ENCODE measurements at places on chromosomes 16 and 17.

DNA sequence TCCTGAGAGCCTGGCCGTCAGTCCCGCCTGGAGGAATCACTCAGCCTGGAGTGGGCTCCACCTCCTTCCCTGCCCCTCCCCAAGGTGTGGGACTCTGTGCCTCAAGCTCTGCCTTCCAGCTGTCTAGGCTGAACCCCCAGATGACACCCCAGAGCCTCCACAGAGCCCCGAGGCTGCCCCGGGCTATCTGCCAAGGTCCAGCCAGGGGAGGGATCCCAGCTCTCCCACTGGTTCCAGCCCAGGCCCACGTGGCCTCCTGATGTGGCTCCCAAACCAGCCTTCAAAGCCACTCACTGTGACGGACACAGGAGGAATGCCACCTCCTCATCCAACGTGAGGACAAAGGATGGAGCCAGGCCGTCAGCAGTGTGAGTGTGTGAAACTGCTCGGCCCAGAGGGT is 45.6 kb upstream of the ENPP7 start:
- no peak for DNase-seq

- DNase-seq = no peak
Observed at GRCh38 chr17:63718988-63719387, 19.1 kb upstream of the LIMD2 start.

- no peak for DNase-seq
Observed at GRCh38 chr16:11296351-11296705, 15.2 kb upstream of the PRM1 start.

DNA sequence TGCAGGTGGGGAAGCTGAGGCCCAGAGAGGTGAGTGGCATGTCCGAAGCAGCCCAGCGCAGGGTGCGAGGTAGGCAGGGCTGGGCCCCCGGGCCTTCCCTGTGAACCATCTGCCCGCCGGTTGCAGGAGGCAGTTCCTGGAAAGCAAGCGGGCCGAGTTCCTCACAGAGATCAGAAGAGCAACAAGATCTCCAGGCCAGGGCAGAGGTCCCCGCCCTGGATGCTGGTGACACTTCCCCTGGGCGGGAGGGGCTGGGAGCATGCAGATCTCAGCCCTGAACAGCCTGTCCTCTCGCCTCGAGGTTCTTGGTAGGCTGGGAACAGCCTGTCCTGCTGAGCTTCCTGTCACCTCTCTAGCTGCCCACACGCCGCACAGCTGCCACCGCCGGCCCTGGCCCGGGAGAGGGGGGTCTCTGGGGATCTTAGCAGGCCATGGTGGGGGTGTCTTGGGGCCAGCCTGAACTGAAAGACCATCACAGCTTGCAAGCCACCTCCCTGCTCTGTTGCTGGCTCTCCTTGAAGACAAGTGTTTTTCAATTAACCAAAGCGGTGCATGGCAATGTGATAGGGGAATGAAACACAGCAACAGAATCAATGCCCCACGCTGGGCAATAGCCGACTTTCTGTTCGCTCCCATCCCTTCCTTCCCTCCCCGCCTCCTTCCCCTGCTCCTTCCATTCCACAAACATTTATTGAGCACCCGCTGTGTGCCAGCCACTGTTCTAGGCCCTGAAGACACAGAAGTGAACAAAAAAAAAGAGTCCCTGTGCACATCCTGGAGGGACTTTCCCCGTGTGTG is 31.7 kb downstream of the SOCS1 start:
- peak; percentile 48 for DNase-seq

DNA sequence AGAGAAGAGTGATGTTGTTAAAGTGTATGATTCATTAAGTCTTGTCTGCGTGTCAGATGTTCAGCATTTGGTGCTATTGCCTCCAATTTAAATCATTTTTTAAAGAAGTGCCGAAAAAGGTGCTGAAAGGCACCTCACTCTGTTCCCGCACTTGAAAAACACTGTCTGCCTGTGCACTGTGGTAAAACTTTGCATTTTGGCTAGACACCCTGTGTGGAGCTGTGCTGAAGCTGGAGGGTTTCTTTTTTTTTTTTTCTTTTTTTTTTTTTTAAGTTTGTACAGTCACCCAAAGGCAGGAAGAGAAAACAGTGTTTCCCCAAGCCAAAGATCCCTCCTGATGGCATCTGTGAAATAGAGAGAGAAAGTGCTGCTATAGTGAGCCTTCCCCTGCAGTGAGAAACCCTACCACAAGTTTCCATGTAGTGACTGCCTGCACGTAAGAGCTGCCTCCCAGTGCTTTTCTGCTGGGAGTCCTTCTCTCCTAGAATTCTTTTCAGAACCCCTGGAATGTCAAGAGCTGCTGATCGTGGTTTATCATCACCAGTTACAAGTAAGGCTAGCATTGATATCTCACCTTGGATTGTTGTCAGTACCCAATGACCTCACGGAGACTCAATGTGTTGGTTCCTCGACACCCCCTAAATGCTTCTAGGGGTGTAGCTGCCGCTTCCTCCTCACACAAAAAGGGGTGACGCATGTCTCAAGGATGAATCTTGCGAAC is 116.0 kb upstream of the SOX9 start:
- DNase-seq = no peak

DNA sequence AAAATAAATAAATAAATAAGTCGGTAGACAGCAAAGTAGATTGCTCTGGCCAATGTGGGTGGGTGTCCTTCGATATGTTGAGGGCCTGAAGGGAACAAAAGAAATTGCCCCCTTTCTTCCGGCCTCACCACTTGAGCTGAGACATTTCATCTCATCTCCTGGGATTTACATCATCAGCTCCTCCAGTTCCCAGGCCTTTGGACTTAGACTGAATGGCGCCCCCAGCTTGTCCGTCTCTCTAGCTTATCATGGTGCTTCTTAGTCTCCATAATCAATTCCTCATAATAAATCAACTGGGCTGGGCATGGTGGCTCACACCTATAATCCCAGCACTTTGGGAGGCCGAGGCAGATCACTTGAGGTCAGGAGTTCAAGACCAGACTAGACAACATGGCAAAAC is 13.8 kb upstream of the HAP1 start:
- DNase-seq = no peak

DNA sequence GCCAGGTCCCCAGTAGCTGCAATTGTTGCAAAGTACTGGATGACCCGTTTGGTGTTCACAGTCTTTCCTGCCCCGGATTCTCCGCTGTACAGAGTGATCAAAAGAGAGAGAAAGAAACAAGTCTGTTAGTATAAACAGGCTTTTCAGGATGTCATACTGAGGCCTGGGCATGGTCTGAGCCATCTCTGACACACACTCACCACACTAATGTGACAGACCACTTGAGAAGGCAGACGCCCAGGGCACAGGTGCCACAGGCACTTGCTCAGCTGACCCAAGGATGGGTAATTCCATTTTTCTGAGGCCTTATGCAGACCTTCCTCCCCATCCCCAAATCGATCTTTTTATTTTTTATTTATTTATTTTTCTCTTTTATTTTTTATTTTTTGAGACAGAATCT is 7.5 kb downstream of the MYH3 start:
- DNase-seq = no peak

GRCh38 chr16:57601801-57602478 is 26.5 kb upstream of the ADGRG1 start:
- peak; percentile 60 for DNase-seq

GRCh38 chr16:79717333-79718137 is 117.0 kb upstream of the MAF start:
- no peak for DNase-seq

DNA sequence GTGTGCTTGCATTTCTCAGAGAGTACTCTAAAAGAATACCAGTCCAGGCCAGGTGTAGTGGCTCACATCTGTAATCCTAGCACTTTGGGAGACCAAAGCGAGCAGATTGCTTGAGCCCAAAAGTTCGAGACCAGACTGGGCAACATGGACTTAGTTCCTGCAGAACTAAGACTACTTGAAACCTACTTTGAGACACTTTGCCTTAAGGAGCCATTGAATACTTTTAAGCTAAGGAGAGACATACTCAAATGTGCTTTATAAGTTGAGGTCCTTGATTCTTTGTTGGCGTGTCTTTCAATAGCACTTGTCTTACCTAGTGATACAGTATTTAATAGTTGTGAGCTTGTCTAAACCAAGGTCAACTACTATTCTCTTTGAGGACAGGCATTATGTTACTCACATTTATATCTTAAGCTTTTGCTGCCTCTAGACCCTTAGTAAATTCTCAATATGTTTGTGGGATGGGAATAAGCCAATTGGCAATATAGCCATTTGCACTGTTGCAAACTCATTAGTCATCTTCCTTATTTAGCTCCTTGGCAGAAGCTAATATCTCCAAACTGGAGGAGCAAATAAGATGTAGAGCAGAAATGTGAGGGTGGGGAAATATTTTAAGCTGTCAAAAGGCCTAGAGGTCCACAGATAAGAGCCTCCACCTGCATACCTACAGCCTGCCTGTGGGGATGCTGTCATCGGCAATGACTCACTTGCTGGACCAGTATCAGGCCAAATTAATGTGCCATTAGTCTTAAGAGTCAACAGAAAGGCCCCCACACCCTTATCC is 16.3 kb downstream of the SCPEP1 start:
- DNase-seq = no peak

DNA sequence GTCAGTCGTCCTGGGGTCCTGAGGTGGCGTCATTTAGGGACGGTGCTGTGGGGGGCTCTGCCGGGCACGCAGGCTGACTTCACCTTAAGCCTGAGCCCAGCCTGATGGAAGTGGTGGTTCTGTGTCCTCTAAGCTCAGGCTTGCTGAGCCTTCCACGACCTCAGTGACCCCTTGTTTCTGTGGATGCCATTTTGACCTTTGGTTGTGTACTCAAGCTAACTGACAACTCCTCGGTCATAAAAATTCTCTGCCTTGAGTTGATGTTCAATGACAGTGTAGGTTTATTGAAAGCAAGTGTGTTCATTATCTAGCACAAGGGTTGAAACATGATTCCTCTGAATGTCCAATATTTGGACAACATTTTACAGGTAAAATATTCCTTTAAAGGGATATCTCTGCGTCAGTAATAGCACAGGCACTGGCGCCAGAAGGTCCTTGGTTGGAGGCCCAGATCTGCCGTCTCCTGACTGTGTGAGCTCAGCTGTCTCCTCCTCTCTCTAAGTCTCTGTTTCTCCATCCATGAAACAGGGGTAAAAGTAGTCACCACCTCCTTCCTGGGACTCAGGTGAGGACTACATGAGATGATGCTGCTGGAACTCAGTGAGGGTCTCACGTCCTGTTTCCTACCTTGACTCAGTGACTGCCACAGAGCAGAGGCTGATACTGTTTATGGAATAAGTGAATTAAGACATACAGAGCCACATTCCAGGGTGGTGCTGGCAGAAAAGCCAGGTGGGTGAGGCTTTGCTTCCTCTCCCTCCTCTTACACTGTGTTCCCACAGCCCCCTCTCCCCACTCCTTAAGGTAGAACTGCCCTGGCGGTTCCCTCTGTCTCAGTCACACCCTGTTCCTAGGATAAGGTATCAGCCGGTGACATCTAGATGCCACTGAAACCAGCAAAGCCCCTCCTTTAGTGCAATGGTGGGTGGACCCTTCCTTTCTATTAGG is 75.7 kb downstream of the IRF8 start:
- no peak for DNase-seq

GRCh38 chr16:70594569-70594968 is 51.8 kb upstream of the IL34 start:
- no peak for DNase-seq

DNA sequence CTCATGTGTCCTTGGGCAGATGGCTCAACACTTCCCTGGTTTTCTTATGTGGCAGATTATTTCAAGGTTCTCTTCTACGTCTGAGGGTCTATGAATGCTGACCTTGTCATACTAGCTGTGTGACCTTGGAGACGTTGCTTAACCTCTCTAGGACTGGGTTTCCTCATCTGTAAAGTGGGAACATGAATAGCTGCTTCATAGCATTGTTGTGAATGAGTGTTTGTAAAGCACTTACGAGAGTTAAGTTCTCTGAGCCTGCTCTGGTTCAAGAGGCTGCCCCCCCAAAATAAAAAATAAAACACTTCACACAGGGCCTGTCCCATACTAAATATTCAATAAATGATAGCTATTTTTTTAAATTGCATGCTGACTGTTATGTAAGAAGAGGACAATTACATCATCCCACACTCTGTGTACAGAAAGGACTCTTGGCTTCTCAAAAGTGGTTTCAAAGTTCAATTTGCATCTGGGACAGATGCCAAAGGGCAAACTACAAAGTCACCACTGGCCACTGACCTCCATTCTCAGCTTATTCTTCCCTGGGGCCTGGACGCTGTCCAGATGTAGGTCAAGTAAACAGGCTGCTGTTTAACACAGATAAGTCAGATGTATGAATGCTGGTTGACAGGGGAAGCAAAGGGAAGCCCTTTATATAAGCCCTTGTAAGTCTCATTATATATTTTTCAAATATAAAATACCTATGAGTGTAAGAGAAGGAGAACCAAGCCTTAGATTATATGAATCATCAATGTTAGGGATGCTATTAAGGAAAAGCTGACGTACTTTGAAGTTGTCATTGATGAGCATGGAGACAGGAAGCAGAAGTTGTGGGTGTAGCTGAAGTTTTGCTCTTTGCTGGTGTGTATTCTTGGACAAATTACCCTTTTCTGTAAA is 15.4 kb upstream of the NDEL1 start:
- no peak for DNase-seq

DNA sequence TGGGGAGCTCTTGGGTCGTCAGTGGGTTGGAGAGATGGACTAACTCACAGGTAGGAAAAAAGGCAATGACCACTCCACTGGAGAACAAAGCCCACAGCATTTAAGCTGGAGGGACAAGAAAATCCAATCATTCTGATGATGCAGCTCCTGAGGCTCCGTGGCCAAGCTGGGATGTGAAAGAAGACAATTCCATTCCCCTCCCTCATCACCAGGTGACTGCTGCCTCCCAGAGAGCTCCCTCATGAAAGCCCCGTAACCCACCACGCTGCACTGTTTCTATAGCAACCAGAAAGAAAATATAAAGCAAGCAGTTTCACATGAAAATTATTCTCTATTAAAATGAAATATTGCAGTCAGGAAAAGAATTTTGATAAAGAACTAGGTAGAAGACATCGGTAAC is 15.2 kb downstream of the ANKRD11 start:
- DNase-seq = no peak

DNA sequence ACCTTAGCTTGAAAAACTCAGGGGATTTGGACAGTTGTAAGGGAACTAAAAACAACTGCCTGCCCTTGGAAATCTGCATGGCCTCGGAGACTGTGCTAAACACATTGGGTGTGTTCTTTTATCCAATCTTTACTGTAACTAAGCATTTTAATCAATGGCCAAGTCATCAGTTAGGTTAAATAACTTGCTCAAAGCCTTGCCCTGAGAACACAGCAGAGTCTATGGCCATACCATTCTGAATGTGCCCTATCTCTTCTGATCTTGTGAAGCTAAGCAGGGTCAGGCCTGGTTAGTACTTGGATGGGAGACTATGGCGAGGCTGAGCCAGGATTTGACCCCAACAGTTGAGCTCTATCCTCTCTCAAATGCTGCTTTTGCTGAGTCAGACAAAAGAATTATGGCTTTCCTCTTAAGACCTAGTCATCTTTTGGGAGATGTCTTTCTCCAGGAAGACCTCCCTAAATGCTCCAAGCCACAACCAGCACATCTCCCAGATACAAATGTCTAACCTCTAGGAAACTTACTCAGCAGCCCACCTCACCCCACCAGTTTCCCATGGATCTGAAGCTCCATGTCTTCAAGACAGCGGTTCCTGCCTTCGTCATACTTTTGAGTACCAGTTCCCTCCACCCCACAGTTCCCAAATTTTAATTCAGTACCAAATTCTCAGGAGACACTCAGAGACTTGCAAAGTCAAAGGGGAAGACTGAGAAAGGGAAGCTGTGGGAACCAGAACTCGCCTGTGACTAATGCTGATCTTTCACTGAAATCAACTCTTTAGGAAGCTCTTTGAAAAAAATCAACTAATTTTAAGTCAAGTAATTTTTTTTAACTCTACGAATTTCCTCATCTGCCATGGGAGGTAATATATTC is 336.1 kb downstream of the MAF start:
- no peak for DNase-seq

GRCh38 chr17:44862278-44862914 is 14.7 kb downstream of the HIGD1B start:
- no peak for DNase-seq

GRCh38 chr17:14311981-14312380 is 11.1 kb downstream of the HS3ST3B1 start:
- DNase-seq = no peak

Data from naive thymus-derived CD4-positive, alpha-beta T cell (primary cell).